ENCODE measurements at places on chromosomes 1 and 21.
A peak's percentile ranks its signal among the peaks of the same experiment; 100 is the strongest.

GRCh38 chr1:185151215-185151614 lies 5.5 kb downstream of the TRMT1L start:
- DNase-seq: no peak

DNA sequence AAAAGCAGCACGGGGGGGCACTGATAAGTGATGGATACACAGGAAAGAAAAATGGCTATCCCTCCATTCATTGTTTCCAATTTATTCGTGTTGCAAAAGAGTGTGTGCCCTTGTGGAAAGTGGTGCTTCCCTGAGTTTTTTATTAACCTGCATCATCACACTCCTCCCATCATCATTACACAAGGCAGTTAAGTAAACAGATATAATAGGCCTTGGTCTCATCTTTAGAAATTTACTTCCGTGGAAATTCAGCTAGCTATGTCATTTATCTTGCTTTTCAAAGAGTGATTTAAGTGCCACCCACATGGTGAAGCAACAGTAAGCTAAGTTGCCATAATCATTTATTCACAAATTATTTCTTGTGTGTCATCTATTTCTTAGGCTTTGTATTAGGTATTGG lies 473.3 kb downstream of the NEGR1 start:
- no peak for DNase-seq

DNA sequence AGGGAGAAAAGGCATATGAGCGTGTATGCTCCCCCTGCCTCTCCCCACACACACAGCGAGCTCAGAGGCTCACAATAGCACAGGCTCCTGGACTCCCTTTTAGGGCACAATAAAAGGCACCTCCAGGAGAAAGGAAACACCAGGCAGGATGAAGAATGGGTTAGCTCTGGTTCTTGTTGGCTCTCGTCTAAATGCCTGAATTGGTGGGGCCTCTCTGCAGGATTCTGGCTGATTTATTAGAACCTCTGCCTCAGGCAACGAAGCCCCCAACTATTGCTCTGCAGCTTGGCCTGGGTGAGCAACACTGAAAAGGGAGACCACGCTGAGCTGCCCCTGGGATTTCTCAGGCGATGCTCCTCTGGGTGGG lies 590.9 kb upstream of the PLXNA2 start:
- no peak for DNase-seq

- DNase-seq: peak; percentile 93
Measured at GRCh38 chr1:44628962-44629756, 45.1 kb downstream of the TMEM53 start.

GRCh38 chr21:18398843-18399242 lies 4.7 kb downstream of the TMPRSS15 start:
- no peak for DNase-seq

DNA sequence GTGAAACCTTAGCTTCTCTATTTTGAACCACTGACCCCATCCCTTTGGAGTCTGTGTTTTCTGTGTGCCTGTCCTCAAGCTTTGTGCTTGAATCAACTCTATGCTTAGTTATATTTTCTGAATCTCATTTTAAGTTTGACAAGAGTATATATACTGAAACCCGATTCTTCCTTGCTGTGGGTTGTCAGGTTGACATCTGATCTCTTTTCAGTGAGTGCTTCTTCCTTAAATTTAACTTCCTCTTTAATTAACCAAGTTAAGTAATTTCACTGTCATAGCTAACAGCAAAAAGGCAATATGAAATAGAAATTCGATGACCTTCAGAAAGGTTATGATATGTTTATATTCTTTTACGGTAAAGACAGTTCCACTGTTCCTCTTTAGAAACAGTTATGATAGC lies 69.4 kb downstream of the C1orf21 start:
- DNase-seq: no peak

GRCh38 chr1:39901714-39902459 lies at the start of gene MYCL:
TSS of gene MYCL (minus strand) at chr1:39901917. CDS start at chr1:39901434, 483 bp downstream.
- peak; percentile 67 for DNase-seq

DNA sequence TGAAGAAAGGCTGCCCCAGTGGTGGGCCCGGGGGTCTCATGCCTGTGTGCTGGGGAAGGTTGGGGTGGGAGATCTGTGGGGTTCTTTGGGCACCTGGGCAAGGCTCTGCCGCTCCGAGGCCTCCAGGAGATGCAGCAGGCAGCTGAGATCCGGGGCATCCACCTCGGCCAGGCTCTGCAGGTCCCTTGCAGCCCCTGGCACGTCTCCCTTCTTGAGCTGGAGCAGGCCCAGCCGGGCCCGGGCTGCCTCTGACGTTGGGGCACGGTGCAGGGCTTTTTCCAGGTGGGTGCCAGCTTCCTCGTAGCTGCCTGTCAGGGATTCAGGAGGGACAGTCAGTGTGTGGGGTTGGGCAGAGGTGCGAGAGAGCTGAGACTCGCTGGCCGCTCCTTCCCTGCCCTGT lies 11.4 kb upstream of the MMEL1 start:
- no peak for DNase-seq

- no peak for DNase-seq
Measured at GRCh38 chr1:185514311-185514710, 197.3 kb upstream of the IVNS1ABP start.

GRCh38 chr1:65434255-65434654 lies 13.8 kb downstream of the LEPR start:
- DNase-seq: no peak

- DNase-seq: peak; percentile 82
Measured at GRCh38 chr1:42922687-42923366, 35.8 kb downstream of the SLC2A1 start.

GRCh38 chr1:101051688-101052638 lies 26.4 kb upstream of the DPH5 start:
- no peak for DNase-seq

- DNase-seq: peak; percentile 88
Measured at GRCh38 chr1:241990040-241990439, 8.9 kb downstream of the MAP1LC3C start.

DNA sequence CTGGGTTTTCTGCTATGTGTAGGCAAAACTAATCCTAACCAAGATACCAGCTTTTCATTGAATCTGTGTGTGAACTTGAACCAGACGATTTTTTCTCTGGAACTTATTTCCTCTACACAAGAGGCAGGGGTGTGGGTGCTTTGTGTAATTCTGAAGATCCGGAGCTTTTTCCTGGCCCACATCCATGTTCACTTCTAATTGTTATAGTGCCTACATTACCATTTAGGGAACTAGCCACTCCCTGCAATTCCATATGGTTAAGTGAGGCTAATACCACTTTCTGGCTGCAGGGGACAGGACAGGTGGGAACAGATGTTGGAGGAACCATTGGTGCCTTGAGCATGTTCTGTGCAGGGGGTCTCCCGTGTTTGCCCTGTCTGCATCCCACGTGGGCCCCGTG lies 83.4 kb upstream of the FMN2 start:
- no peak for DNase-seq

GRCh38 chr1:38527373-38527966 lies 332.1 kb downstream of the RRAGC start:
- no peak for DNase-seq

Data from fibroblast of skin of right biceps (primary cell).